ENCODE measurements at places on chromosomes 11 and 22.

DNA sequence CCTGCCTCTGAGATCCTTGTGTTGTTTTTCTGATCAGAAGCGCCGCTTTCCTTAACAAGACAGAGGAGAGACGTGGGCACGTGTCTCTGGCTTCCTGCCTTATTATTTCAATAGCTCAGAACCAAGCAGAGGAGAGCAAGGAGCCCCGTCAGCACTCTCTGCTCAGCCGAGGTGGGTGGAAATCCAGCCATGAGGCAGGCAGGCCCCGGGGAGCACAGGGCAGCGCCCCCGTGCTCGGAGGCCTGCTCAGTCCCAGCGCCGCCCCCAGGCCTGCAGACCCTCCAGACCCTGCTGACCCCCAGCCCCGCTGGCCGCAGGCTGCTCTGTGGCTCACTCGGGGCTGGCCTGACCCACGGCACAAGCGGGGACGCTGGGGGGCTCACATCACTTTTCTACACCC lies 162.8 kb downstream of the BRD1 start:
- DNase-seq = no peak

GRCh38 chr11:70299636-70300035 lies 29.1 kb downstream of the PPFIA1 start:
- DNase-seq = no peak

- no peak for DNase-seq
Observed at GRCh38 chr22:47547881-47548650, 785.6 kb downstream of the TBC1D22A start.

- no peak for DNase-seq
Observed at GRCh38 chr11:114964676-114965214, 286.4 kb downstream of the NXPE2 start.

- no peak for DNase-seq
Observed at GRCh38 chr22:35008213-35008612, 57.7 kb upstream of the ISX start.

GRCh38 chr11:1840780-1841480 lies 2.1 kb downstream of the TNNI2 start:
- no peak for DNase-seq

GRCh38 chr22:46929046-46929709 lies 166.7 kb downstream of the TBC1D22A start:
- no peak for DNase-seq

GRCh38 chr11:75311858-75312288 lies 39.6 kb downstream of the ARRB1 start:
- DNase-seq = no peak

GRCh38 chr22:30265823-30266444 lies 717 bp downstream of the OSM start:
- peak; percentile 78 for DNase-seq

- DNase-seq = no peak
Observed at GRCh38 chr11:36425561-36426081, 84.5 kb downstream of the TRAF6 start.

GRCh38 chr11:123392431-123392830 lies 37.6 kb upstream of the GRAMD1B start:
- DNase-seq = no peak

DNA sequence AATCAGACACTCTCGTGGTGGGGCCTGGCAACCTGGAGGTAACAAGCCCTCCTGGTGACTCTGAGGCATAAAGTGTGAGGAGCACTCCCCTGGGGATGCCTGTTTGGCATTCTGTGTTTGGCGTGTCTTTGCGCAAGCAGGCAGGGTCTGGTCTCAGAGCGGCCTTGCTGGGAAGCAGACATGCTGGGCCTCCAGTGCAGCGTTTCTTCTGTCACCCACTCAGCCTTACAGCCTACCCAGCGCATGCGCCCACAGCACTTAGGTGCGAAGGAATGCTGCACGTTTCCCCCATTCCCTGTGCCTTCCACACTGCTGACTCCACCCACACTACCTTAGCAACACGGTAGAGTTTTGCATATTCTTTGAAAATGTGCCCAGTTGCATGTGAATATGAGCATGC lies 7.4 kb upstream of the CXCR5 start:
- DNase-seq = no peak

- no peak for DNase-seq
Observed at GRCh38 chr22:40932396-40932795, 18.8 kb upstream of the RBX1 start.

GRCh38 chr11:75023446-75024067 lies 34.8 kb downstream of the NEU3 start:
- DNase-seq = no peak

DNA sequence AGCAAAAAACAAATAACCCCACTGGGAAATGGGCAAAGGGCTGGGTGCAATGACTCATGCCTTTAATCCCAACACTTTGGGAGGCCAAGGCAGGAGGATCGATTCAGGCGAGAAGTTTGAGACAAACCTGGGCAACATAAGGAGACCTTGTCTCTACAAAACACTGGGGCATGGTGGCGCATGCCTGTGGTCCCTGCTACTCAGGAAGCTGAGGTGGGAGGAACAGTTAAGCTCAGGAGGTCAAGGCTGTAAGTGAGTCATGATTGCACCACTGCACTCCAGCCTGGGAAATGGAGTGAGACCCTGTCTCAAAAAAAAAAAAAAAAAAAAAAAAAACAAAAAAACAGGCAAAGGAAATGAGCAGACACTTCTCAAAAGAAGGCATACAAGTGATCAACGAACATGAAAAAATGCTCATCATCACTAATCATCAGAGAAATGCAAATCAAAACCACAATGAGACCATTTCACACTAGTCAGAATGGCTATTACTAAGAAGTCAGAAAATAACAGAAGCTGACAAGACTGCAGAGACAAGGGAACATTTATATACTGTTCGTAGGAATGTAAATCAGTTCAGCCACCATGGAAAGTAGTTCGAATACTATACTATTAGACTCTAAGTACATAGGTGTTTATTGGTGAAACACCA lies 48.2 kb upstream of the SMCO4 start:
- DNase-seq = no peak

DNA sequence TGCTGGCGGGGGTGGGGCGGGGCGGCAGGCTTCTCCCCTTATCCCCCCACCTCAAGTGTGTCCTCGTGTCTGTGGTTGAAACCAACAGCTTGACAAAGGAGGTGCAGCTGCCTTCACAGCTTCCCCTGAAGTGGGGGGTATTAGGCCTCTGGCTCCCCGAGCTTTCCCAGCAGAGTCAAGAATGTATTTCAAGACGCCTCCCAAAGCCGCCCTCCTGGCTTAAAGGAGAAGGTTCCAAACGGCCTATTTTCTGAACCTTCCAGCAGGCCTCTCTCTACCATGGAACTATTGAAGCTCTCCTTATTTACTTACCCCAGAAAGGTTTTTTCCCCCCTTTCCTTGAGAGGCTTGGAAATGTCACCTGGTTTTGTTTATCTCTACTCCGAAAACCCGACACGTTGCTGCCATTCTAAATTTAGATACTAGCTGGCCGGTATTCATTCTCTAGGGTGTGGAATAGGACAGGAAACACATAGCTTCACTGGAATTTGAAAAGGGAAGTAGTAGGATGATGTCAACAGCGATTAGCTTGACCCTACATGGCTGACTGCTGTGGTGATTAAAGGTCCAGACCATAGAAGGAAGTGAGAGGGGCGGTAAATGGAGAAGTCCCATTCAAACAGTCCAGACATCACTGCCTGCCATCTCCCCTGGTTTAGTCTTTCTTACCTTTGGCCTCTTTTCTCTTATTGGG lies 671 bp upstream of the PICALM start:
- no peak for DNase-seq

- DNase-seq = no peak
Observed at GRCh38 chr11:61452825-61453224, 22.9 kb downstream of the SDHAF2 start.

- DNase-seq = no peak
Observed at GRCh38 chr22:50523458-50523805, 2.0 kb downstream of the SCO2 start.

DNA sequence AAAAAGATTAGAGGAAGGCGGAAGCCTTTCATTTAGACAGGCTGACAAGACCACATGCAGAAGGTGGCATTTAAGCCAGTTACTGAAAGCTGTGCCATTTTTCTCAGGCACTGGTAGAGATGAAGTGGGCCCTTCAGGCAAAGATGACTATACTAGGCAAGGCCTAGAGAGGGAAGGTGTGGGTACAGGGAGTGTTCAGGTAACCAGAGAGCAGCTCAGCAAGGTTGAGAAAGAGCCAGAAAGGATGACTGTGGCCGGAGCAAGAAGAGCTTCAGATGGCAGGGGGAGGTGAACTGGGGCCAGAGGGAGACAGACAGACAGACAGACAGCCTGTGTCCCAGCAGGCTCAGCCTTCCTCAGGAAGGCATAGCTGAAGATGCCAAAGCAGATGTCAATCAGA lies 88.1 kb upstream of the NARS2 start:
- DNase-seq = no peak

- DNase-seq = no peak
Observed at GRCh38 chr11:92628401-92629292, 340.8 kb upstream of the MTNR1B start.

DNA sequence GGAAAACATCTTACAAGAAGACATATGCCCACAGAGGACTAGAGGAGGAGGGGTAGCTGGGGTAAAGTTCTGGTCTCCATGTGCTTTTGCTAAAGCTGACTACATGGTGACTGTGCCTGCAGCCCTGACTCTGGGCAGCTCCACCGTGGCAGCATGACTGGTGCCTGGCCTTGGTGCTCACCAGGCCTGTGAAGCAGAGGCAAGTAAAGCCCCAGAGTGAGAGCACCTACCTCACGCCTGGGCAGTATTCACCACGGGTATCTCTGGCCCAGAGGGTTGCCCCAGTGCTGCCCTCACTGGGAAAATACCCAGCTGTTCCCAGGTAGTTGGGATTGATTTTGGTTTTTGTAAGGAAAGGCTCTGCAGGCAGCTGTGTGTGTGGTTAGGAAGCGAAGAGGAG lies 78.3 kb downstream of the CTTN start:
- no peak for DNase-seq

DNA sequence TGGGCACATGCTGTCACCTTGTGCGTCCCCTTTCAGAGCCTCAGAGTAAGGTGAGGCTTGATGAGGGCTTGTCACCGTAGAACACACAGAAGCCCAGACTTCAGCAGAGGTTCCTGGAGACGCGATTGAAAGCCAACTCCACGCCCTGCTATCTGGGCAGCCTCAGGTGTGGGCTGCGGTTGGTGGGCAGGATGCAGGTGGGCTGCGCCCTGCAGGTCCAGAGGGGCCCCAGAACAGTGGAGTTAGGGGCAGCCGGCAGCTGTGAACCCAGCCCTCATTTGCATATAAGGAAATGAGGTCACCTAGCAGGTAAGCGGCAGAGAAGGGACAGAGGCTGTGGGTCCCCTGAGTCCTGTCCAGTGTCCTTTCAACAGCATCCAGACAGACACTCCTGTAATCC lies 15.4 kb downstream of the PHLDA2 start:
- no peak for DNase-seq

DNA sequence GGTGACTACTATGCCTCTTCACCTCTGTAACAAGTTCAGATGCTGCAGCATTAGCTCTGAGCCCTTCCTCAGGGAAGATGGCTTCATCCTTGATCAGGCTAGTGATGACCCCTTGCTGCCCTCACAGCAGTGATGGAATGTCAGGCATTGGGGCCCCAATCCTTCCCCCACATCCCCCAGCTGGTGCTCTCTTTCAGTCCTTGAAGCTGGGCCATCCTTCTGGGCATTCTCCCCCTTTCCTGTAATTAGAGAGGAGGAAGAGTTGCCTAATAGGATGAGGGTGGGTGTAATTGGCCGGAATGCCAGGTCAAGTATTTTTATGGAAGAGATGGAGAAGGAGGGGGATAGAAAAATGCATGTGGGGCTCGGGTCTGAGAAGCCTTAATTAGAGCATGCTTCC lies 62.6 kb downstream of the TRAF6 start:
- DNase-seq = no peak

- no peak for DNase-seq
Observed at GRCh38 chr11:73995247-73995646, 12.6 kb upstream of the UCP2 start.

DNA sequence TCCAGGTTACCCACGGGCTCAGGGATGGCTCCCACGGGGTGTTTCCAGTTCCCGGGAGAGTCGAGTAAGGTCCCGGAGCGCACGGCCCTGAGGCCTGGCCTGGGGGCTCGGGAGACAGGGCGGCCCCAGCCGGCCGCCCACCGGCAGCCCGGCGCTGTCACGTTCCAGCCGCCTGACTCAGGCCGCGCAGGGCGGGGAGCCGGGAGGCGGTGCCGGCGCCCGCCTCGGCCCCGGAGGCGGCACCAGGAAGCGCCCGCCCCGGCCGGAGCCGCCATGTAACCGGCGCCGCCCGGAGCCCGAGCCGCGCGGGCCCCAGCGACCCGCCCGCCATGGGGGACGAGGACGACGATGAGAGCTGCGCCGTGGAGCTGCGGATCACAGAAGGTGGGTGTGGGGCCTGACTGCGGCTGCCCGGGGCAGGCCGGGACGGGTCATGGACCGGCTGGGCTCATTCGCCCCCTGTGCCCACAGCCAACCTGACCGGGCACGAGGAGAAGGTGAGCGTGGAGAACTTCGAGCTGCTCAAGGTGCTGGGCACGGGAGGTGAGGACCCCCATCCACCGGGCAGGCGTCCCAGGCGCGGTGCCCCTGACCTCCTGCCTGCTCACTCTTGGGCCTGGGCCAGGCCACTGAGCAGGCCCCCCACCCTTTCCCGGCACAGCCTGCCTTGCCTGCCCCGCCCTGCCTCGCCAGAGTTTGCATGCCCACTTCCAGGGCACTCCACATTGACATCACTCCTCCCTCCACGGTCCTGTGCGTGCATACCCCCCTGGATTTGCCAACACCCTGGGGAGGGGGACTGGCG lies at the start of gene RPS6KA4:
RPS6KA4 (plus strand) TSS at position 256 of the 805 bp plus-strand sequence; CDS start at position 330, 74 bp downstream.
- peak; percentile 44 for DNase-seq

GRCh38 chr22:50119169-50119767 lies 29.5 kb downstream of the MOV10L1 start:
- DNase-seq = no peak

DNA sequence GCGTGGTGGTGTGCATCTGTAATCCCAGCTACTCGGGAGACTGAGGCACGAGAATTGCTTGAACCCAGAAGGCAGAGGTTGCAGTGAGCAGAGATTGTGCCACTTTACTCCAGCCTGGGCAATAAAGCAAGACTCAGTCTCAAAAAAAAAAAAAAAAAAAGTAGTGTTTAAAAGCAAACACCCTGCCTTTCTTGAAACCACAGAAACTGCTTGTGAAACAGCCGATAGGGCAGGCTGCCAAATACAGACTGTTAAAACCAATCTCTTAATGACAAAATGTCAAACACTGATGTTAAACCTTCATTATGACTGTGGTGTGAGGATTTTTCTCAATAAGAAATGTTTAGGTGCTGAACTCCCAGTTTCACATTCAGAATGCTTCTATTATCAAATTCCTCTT lies 27.3 kb downstream of the MARK2 start:
- peak; percentile 63 for DNase-seq

- no peak for DNase-seq
Observed at GRCh38 chr11:35803115-35803514, 140.5 kb downstream of the TRIM44 start.

- DNase-seq = no peak
Observed at GRCh38 chr11:64720167-64720566, 2.8 kb downstream of the NRXN2 start.

DNA sequence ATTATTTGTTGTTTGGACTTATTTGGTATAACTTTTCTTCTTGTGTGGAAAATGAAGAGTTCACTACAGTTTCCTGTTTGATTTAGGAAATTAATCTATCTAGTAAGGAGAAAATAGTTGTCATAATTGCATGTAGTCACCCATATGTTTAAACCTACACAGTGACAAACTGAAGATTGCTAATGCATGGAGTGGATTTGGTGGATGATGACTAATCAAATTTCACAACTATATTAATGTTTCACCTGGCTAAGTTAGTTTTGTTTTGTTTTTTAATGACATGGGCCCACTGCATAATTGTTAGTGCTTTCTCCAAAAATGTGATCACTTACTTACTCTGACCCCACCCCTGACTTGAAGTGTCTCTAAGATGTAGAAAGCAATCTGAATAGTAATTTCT lies 170.6 kb downstream of the DYNC2H1 start:
- no peak for DNase-seq

- no peak for DNase-seq
Observed at GRCh38 chr11:105046898-105047579, 1.9 kb upstream of the CARD16 start.
